ENCODE measurements at places on chromosomes 12 and 14.

DNA sequence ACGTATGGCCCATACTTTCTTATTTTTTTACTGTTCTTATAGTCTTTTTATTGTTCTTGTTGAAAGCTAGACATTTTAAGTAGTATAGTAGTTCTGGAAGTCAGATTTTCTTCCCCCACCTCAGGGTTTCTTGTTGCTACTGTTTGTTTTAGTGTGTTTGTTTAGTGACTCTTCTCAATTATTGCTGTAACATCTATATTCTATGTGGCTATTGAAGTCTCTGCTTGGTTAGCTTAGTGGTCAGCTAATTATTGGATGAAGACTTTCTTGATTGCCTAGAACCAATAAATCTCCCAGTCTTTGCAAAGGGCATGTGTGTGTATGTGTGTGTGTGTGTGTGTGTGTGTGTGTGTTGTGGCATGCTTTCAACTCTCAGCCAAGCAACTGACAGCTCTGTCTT lies 34.3 kb upstream of the UNC79 start:
- no peak for DNase-seq

GRCh38 chr12:92332552-92332951 lies 186.9 kb upstream of the BTG1 start:
- no peak for DNase-seq

DNA sequence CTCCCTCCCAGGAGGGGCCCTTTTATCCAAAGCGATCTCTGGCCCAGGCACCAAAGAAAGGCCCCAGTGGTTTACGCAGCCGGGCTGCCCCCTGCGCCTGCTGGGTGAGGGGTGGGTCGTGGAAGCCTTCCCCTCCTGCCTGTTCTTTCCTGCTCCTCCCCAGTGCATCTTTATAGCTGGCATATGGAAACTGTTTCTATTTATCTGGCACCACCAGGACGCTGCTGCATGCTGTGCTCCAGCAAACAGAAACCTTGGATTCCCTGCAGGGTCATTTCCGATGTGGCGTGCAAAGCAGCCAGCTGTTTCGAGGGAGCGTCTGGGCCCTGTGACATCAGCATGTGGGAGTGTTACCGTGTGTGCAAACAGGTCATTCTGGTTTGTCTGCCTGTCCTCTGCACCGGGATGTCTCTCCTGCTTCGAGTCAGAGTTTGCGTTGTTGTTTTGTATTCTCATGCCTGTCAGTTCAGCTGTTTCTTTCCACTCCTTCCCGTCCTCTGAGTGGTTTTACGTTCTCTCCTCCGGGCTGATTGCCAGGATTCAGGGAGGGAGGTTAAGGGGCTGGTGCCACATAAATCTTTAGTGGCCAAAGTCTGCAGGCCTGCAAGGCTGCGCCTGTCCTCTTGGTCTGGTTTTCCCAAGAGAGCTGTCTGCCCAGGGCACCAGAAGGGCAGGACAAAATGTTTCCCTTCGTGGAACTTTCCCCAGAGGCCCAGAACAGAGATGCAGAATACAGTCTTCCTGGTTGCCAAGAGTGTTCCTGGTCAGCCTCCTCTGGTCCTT lies 24.6 kb downstream of the TPCN1 start:
- DNase-seq, result no peak

DNA sequence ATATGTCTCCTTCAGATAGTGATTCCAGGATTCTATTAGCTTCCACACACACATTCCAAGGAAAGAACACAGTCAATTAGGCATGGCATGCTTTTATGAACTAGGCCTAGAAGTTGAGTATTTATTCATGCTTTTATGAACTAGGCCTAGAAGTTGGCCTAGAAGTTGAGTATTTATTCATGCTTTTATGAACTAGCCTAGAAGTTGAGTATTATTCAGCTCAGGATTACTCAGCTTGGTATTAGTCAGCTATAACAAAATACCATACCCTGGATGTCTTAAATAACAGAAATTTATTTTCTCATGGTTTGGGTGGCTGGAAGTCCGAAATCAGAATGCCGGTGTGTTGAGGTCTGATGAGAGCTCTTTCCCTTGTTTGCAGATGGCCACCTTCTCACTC lies 442.7 kb upstream of the FLRT2 start:
- no peak for DNase-seq

- no peak for DNase-seq
These were observed 1109.2 kb downstream of the FLRT2 start for GRCh38 chr14:86639146-86639545.

GRCh38 chr12:114580306-114580705 lies 103.7 kb downstream of the TBX3 start:
- DNase-seq, result no peak

DNA sequence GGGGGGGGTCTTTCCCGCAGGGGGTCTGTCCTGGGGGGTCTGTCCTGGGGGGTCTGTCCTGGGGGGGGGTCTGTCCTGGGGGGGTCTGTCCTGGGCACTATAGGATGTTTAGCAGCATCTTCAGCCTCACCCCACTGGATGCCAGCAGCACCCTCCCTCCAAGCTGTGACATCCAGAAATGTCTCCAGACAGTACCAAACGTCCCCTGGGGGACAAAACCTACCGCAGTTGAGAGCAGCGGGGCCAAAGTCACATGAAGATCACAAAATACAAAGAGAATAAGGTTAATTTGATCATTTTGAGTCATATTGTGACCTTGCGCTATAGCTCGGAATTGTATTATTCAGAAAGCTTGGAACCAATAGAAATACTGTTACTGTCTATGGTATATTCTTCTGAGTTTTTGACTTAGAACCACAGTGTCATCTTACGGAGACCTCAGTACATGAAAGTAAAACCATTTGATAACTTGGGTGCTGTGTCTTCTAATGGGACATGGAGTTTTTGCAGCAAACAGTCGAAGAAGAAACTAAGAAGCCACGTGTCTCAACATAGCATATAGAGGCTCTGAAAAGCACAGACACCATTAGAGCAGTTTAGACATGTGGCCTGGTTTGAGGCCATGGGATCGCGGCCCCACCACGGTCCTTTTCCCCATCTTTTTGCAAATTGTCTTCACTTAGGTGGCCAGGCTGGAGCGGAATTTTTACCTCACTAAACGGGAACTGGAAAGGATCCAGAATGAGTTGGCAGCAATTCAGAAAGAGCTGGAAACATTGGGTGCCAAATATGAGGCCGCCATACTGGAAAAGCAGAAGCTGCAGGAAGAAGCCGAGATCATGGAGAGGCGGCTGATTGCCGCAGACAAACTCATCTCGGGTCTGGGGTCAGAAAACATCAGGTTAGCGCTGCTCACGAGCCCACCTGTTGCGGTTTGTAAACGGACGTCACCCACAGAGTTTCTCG lies 59.9 kb downstream of the CCDC92 start:
- no peak for DNase-seq

DNA sequence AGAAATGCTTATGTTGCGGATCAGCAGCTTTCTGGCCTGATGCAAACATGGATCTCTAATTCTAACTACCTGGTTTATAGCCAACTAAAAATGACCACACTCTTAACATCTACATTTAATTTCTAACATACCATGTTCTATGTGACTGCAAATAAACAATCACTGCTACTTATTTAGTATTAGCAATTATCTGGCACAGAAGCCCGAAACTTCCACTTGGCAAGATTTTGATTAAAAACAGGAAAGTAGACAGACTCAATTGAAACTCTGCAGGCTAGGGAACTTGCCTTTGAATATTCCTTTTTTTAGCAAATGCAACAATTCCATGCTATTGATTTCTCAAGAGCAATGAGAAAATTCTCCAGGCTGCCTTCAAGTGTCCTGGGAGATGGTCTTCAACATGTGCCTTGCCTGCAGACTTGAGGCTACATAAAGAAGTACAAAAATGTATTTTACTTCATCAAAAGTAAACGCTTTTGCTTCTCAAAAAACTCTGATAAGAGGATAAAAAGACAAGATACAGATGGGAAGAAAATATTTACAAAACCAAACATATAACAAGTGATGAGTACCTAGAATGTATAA lies 9.1 kb upstream of the TMCC3 start:
- no peak for DNase-seq

DNA sequence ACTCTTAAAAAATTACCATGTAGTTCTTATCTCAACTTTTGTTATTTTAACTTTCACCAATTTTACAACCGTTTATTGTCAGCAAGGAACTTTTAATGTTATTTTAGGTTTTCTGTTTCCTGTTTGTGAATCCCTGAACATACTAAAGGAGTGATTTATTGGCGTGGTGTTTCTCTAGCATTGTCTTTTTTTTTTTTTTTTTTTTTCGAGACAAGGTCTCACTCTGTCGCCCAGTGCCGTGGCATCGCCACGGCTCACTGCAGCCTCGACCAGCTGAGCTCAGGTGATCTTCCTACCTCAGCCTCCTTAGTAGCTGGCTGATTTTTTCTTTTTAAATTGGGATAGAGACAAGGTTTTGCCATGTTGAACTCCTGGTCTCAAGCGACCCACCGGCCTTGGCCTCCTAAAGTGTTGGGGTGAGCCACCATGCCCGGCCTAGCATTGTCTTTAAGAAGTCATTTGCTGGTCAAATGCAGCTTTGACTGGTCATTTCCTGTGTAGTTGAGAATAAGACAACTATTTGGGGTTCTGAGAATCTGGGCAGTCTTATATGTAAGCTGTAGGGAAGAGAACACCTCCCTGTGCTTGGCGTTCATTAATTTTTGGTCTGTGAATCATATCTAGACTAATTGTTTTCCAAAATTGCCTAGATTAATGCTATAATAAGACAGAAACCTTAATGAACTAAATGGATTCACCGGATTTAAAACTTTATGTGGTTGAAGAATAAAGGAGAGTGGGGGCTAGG lies 2.1 kb downstream of the WASHC4 start:
- no peak for DNase-seq

- DNase-seq, result no peak
These were observed 177.6 kb downstream of the RIMBP2 start for GRCh38 chr12:130538343-130539095.

DNA sequence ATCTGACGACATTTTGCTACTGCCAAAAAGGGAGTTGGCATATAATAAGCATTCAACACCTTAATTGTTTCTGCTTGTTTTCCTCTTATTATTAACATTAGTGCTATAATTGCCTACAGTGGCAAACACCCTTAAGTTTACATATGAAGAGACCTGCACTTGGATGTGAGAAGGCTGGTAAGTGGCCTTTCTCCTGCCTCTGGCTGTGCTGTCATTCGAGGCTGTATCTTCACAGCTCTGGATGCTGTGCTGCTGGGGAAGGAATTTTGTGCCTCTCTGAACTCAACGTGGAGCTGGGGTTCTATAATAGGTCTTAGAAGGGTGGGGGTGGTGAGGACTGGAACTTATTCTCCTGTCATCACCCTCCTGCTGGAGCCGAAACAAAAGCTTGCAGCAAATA lies 385.9 kb downstream of the EMP1 start:
- DNase-seq, result no peak
